ENCODE measurements at places on chromosomes 11 and 22. TPM values are rescaled to one million over a fixed set of nuclear protein-coding genes. Genes with fewer than 3 reads are reported as not detected.

Gene ANO9
- not detected for total RNA-seq

Gene C11orf52
- total RNA-seq: 0.66 TPM

Gene DTX4
- 9.3 TPM for total RNA-seq

Gene NAV2
- 34.8 TPM for total RNA-seq

Gene TRIM29
- 0.17 TPM for total RNA-seq

Gene PACSIN3
- total RNA-seq: 31.3 TPM

Gene ZDHHC13
- total RNA-seq: 14.3 TPM

Gene KCNE3
- 1.0 TPM for total RNA-seq

Gene C11orf97
- total RNA-seq: not detected

Gene CDHR5
- total RNA-seq: not detected

Gene TEF
- total RNA-seq: 9.5 TPM

Gene SNX19
- total RNA-seq: 112 TPM

Gene MYBPC3
- total RNA-seq: not detected

Gene OR52H1
- 0.73 TPM for total RNA-seq

Gene SCN3B
- under 0.01 TPM for total RNA-seq

Gene GPR83
- total RNA-seq: under 0.01 TPM

Gene FJX1
- total RNA-seq: 11.9 TPM

Gene HOATZ
- total RNA-seq: not detected

Gene CENPM
- total RNA-seq: 3.5 TPM

Gene OR2D2
- total RNA-seq: 0.29 TPM

Gene PIH1D2
- 1.5 TPM for total RNA-seq

Gene SCUBE2
- 1.5 TPM for total RNA-seq

Data from smooth muscle cell of trachea (primary cell).